ENCODE measurements at places on chromosomes 13 and 19.

DNA sequence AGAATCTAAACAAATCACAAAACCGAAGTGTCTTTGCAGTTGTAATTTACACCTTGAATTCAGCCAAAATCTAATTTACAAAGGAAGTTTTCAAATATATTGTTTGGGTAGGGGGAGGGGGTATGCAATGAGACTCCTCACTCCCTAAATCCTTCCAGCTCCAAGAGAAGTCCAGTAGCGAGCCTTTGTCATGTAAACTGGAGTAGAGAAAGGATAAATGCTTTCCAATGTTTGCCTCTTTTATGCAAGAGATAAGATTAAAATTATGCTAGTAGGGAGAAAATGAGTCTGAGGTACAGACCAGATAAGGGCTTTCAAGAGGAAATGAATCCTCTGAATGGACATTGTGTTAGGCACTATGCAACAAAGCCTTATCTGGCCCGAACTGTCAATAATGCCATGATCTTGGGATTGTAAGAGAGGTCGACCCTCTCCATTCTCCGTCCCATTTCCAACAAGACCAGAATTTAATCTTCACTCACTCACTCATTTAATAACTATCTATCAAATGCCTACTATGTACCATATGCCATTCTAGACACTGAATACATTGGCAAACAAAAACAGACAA is 199.2 kb downstream of the LACC1 start:
- no peak for DNase-seq

DNA sequence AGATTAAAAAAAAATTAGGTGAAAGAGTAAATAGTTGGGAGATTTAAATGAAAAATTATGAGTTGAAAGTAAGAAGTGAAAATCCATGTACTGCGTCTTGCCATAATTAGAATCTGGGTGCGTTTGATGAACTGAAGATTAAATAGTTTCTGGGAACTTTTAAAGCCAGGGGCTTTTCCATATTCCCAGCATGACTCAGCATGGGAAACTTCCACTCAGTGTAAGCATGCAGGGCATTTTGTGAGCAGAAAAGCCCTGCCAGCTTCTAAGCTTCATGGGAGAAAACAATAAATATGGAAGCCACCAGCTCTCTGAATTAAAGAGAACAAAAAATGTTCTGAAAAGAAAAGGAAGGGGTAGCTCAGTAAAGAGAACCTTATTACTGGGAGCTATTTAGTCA is 62.0 kb upstream of the EDNRB start:
- peak; percentile 77 for DNase-seq

DNA sequence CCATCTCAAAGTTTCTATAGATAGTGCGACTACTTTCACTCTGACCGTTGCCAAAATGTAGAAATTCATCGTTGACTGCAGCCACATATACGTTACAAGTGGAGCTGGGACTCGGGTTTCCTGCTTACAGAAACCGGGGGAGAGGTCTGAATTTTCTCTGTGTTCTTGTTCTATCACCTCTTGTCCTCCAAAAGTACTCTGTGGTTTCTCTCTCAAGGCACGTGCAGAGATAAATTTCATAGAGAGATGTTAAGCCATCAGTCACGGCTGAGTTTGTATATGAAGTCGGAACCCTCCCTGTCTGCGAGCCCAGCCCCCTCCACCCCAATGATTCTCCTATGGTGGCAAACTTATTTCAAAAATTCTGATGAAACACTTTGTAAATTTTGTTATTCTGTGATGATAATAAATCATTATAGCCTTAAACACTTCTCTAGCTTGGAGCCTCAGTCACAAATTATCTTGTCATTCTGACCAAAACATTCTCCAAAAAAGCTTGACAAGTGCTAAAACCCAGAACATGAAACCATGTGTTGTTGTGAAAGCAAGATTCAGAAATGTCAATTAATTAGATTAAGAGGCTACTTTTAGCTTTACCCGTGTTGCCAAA is 87.5 kb downstream of the TSHZ3 start:
- DNase-seq = peak; percentile 67

DNA sequence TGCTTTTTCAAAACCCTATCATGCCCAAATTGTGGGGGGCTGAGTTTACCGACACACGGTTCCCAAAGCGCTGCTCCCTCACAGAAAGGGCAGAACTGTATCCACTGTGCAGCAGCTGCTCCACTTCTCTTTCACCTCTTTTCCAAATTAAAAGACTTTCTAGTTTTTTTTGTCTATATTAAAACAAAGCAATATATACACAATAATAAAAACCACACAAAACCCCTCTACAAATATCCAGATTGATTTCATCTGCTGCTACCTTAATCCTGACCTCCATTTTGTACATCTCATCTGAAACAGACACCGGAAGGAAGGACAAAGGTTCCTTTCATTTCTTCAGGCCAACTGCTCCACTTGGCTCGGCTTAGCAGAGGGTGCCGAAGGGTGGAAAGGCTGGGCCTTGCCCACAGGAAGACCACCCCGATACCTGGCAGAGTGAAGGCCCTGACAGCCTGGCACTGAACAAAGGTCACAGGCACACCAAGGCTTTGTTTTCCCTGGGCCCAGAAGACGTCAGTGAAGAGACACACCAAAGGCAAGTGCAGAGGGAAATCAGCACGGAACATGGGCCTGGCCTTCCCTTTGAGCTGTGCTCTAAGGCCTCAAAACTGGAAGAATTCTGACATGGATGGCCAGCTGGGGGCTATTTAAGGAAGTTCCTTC is 71.6 kb downstream of the LATS2 start:
- DNase-seq = no peak

DNA sequence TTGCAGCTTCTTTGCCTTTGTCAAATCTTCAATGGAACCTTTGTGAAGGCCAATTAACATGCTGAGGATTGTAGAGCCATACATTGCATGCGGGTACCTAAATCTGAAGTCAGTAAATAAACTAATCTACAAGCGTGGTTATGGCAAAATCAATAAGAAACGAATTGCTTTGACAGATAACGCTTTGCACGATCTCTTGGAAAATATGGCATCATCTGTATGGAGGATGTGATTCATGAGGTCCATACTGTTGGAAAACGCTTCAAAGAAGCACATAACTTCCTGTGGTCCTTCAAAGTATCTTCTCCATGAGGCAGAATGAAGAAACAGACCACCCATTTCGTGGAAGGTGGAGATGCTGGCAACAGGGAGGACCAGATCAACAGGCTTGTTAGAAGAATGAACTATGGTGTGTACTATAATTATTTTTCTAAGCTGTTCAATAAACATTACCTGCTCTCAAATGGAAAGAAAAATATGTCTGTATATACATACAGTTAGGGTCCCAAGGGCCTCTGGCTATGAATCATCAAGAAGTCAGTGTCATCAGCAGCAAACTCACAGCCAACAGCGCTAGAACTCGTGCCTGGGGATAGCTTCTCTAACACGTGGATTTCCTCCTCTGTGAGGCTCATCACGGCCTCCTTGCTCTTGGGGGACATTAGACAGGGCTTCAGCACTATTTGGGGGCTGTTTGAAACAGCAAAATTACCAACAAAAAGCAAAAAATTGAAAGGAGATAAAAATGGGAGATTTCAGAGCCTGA is 2.9 kb upstream of the CD70 start:
- DNase-seq = peak; percentile 51

- DNase-seq = no peak
These were observed 148.2 kb downstream of the DCT start for GRCh38 chr13:94331281-94331680.

DNA sequence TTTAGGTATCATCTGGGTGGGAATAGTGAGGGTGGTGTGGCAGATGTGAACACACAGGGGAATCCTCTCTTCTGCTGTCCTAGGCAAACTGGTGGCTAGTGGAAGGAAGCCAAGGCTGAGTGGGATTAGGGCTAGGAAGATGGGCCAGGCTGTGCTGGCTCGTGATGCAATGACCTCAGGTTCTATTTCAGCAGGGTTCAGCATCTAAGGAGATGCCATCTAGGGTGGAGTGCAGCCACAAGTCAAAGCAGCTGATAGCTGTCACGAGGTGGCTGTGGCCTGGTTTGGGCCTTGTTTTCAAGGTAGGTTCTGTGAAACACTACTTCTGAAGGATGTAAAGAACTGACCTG is 21.6 kb downstream of the ARL11 start:
- no peak for DNase-seq

GRCh38 chr19:8461376-8461775 is 16.6 kb downstream of the HNRNPM start:
- DNase-seq = no peak

DNA sequence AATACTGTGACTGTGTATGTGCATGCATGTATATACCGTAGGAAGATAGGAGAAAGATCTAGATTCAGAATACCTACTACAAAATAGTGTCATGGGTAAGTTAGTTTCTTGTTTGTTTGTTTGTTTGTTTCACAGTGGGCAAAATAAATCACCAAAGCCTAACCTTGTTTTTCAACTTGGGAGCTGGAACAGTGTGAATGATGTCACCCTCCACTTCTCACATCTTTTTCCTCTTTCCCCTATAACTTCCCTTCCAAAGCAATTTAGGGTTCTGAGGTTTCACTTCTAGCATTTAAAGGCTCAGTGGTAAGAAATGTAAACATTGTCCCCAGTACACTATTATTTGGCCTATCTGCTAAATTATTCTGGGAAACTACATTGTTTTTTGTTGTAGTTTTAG is 5.4 kb downstream of the KCTD4 start:
- DNase-seq = no peak

DNA sequence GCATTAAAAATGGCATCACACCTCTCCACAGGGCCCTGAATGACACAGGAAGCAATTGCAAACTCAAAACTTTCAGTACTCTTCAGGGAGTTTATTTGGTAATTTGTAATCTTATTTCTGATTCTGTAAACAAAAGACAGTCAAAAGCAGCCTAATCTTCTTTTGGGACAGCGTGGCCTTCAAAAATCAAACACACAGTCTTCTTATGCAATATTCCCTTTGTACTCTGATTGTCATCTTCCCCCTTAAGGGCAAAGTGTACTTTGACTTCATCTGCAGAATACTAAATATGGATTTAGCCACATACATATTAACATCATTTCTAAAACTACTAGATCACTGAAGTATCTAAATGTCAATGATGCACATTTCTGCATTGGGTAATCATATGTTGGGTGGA is 322.0 kb downstream of the MZT1 start:
- no peak for DNase-seq

DNA sequence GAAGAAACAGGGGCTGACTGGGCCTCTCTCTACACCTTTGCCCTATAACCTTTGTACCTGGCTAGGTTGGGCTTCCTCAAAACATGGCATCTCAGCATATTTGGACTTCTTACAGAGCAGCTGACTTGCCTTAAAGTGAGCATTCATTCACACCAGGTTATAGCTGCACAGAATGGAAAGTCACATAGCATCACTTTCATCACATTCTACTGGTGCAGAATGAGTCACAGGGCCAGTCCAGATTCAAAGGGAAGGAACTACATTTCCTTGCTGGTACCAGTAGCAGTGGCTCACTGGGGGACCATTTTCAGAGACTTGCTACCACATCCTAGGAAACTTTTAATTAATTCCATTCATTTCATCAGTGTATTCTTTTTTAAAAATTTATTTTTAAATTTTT is 20.3 kb upstream of the TPTE2 start:
- DNase-seq = no peak

DNA sequence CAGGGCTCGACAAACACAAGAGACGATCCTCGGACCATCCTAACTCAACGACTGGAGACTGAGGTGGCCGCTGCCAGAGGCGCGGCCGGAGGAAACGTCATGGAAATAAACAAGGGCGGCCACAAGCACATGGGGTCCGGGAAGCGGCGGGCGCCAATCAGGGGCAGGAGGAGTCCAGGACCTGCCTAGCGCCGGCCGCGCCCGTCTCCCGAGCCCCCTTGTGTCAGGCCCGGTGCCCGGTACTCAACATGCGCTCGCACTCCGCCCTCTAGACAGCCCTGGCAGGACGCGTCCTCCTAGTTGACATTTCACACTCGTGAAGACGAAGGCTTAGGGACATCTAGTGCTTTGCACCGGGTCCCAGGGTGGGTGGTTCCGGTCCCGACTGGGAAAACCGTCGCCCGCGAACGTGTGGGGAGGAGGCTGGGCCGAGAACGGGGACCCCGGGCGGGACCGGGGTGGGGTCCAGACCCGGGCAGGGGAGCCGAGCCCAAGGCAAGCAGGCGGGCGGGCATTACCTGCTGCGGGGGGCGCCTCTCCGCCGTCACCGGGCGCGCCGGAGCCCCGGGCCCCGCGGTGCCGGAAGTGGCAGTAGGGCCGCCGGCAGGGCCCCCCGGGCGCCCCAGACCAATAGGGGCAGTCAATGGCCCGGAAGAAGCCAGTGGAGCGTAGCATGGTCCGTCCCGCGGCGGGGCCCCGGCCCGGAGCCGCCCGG is 442 bp downstream of the REXO1 start:
- DNase-seq = no peak

GRCh38 chr13:46855166-46855565 is 41.7 kb downstream of the HTR2A start:
- no peak for DNase-seq

DNA sequence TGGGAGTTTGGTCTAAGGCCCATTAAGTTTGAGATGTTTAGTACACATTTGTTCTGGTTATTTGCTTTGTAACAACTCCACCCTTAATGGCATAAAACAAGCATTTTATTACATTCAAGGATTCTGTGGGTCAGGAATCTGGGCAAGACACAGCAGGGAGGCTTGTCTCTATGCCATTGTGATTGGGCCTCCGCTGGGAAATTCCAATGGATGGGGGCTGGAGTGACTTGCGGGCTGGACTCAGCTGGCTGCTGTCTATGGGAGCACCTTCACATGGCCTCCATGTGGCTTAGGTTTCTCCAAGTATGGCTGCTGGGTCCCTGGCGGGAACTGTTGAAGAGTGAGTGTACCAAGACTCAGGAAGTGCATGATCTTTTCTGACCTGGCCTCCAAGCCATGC is 159.0 kb downstream of the PAN3 start:
- peak; percentile 30 for DNase-seq

GRCh38 chr13:46392967-46393366 is 5.9 kb upstream of the RUBCNL start:
- no peak for DNase-seq

DNA sequence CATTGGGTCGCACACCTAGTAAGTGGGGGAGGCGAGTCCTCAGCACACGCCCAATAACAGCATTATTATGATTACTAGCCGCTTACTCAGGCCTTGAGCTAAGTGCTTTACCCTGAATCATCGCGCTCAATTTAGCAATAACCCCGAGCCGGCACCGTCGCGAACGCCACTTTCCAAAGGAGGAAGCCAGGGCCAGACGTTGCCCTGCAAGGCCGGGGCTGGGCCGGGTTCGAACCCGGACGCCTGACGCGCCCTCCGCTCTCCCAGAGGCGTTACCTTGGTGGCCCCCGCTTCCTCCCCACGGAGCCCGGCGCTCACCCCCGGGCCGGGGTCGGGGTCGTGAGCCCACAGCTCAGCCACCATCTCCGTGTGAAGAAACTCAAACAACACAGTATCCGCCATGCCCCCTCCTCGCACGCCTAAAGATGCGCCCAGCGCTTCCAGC is at the start of gene TRAPPC6A:
TSS of gene TRAPPC6A (minus strand) at position 421 of the 445 bp plus-strand sequence. CDS start at position 402, 19 bp downstream.
- DNase-seq = peak; percentile 27

All from fibroblast of upper back skin (primary cell).